ENCODE measurements at places on chromosomes 13 and 19. TPM values are rescaled to one million over a fixed set of nuclear protein-coding genes. Genes with fewer than 3 reads are reported as not detected.

DNA sequence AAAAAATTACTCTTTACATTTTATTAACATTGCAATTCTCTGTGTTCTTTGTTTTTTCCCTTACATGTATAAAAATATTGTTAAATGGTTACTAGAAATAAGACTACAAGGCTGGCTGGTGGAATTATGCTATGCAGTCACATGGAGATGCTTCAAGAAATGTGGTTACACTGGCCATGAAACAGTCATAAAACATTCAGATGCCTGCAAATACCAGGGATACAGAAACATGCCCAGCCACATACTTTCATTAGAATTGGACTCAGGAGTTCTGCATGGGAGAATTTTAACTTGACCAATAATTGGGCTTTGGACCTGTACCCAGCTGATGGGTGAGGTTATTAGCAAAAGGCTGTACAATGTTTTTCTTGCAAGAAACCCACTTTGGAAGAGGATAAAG is 1407.7 kb upstream of the SLC10A2 start:
- DNase-seq: no peak

Gene TPTE2
- polyA plus RNA-seq: 0.23 TPM

DNA sequence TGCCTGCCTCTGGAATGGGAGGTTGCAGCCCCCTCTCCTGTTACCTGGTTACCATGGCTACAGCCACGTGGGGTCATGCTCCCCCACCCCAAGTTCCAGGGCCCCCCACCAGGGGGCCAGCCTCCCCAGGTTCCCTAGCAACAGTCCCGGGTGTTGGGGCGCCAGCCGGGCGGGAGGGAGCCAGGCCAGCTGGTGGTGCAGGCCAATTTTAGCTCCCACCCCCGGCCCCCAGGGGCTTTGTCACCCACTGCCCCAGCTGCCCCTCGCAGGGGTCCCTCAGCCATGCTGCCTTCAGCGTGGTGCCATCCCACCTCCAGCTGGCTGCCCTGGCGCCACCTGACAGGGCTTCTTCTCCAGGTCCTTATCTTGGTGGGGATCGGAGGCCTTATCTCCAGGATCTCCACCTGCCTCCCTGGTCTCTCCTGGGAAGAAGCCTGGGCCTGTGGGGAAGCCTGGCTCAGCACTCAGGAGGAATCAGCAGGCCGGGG is 3.0 kb downstream of the MARK4 start:
- DNase-seq: no peak

Gene CYP4F8
- 0.04 TPM for polyA plus RNA-seq

Gene SHISA2
- 68.9 TPM for polyA plus RNA-seq

GRCh38 chr19:4284176-4284958 is 5.3 kb downstream of the SHD start:
- DNase-seq: no peak

- DNase-seq: peak; percentile 29
These were observed 500 bp downstream of the ZFP30 start for GRCh38 chr19:37654629-37655300.

DNA sequence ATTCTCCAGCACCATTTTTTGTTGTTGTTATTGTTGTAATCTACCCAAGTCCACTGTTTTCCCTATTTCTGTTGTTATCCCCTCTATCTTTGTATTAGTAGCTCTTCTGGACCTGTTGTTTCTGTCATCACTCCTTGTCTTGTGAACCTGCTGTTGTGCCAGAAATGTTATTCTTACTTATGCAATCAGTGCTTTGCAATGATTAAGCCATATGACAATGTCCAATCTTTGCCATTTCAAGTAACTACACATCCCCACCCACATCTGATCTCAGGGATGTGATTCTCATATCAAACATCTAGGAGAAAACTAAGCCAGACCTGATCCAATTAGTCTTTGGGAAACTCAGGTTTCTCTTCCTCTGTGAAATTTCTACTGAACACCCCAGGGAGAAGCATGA is 472.6 kb upstream of the KLHL1 start:
- no peak for DNase-seq

GRCh38 chr19:58118979-58119733 is 21.1 kb upstream of the ZSCAN18 start:
- DNase-seq: no peak

- no peak for DNase-seq
These were observed 51.4 kb upstream of the PSG8 start for GRCh38 chr19:42816894-42817293.

DNA sequence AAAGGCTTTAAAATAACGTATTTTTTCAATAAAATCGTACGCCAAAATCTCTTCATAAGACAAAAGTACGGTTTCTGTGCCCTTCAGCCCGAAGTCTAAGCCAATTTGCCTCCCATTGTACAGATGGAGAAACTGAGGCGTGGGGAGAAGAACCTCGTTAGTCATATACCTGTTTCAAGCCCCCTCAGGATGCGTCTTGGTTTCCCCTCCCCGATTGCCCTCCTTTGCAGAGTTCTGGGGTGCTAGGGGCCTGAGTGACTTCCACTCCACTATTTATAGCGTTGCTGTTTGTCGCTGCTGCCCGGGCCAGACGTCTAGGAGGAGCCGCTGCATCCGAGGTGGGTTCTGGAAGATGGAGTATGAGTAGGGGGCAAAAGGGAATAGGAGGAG is 2.3 kb upstream of the LTBP4 start:
- no peak for DNase-seq

Data from right renal cortex interstitium (tissue), 3 donors.